Stimulated activated CD4-positive, alpha-beta T cell treated with anti-CD3 and anti-CD28 coated beads, Interleukin-4, amount 100 ng/mL, for 1 hour (primary cell): ENCODE measurements at places on chromosomes 12 and 14.

GRCh38 chr12:110995016-110995415 is 74.6 kb upstream of the MYL2 start:
- DNase-seq, result no peak

GRCh38 chr14:61451491-61451890 is 130.1 kb downstream of the PRKCH start:
- DNase-seq, result no peak

- no peak for DNase-seq
Measured at GRCh38 chr14:100667656-100668055, 59.0 kb upstream of the DLK1 start.

GRCh38 chr14:60396718-60397343 is 89.0 kb downstream of the C14orf39 start:
- DNase-seq, result no peak

GRCh38 chr12:94717108-94717507 is 66.8 kb upstream of the TMCC3 start:
- no peak for DNase-seq

- DNase-seq, result no peak
Measured at GRCh38 chr12:97681612-97682504, 219.3 kb downstream of the RMST start.

DNA sequence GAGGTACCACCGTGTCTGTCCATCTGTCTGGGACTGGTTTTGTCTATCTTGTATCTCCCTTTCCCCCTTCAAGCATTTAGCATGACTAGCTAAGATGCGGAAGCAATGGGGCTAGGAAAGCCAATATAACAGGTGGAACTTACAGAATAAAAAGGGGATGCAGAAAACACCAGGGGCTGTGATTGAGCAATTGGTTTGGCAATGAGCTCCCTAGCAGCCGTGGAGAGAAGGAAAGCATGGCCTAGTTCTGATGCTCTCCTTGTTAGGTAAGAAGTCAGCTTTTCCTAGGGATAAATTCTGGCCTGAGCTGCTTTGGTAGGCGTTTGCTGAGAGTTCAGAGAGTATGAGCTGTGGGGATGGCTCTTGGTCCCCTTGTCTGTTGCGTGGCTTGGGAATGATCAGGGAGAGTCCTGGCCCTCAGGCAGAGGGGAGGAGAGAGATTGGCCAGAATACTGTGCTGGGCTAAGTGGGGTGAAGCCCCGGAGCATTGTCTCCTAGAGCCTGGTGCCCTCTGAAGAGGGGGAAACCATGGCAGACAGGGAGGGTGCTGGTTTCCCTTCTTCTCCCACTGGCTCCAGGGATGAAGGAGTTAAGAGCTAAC is 7.1 kb downstream of the SETD1B start:
- no peak for DNase-seq

- no peak for DNase-seq
Measured at GRCh38 chr12:108479364-108480070, 35.6 kb upstream of the FICD start.

GRCh38 chr12:82593901-82594396 is 92.8 kb upstream of the TMTC2 start:
- no peak for DNase-seq

DNA sequence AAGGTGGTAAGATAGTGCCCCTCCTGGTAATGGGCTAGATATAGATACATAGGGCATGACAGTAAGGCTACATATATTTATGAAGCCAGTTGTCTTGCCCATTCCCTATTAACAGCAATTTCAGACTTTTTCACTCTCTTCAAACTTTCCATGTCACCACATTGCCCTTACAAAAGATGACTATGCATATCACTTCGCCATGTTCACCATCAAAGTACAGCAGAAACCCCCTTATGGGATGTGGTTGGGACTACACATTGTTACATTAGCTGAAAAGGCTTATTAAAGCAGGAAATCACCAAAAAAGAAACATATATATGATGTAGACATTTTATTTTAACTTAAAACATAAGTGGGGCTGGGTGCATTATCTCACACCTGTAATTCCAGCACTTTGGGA is 9.8 kb upstream of the SMCO2 start:
- no peak for DNase-seq

DNA sequence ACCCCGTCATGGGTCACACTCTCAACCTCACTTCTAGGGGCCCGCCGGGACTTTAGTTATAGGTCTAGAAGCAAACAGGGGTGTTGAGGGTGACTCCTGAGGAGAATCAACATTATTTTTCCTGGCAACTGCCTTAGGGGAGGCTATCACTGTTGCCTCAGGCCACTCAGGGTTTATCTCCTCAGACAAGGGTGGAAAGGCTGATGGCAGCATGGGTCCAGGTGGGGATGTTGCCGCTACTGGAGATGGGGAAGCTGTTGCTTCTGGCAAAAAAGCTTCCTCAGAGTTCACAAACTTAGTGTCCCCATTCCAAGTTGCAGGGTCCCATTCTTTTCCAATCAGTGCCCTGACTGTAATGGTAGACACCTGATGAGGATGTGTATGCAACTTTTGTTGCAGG is 467.4 kb upstream of the RGS6 start:
- no peak for DNase-seq

- no peak for DNase-seq
Measured at GRCh38 chr12:1398673-1399072, 195.7 kb downstream of the FBXL14 start.

DNA sequence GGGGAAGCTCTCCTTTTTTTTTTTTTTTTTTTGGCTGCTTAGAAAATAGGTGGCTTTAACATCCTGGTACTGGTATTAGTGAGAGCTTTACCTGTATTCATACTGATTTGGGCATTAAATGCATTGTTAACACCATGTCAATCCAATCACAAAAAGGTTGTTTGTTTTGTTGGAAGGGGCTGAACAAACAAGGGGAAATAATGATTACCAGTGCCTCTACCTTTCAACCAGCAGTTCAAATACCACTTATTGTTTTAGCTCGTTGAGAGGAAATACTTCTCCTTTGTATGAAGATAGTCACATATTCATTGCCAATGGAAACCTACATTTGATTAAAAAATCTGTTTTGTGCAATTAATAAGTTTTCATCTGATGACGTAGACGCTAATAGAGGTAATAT is 72.9 kb downstream of the MIPOL1 start:
- no peak for DNase-seq

GRCh38 chr14:101761881-101762529 is 496 bp downstream of the PPP2R5C start:
- DNase-seq, result peak; percentile 57

- DNase-seq, result no peak
Measured at GRCh38 chr12:89230376-89231315, 121.7 kb downstream of the DUSP6 start.

DNA sequence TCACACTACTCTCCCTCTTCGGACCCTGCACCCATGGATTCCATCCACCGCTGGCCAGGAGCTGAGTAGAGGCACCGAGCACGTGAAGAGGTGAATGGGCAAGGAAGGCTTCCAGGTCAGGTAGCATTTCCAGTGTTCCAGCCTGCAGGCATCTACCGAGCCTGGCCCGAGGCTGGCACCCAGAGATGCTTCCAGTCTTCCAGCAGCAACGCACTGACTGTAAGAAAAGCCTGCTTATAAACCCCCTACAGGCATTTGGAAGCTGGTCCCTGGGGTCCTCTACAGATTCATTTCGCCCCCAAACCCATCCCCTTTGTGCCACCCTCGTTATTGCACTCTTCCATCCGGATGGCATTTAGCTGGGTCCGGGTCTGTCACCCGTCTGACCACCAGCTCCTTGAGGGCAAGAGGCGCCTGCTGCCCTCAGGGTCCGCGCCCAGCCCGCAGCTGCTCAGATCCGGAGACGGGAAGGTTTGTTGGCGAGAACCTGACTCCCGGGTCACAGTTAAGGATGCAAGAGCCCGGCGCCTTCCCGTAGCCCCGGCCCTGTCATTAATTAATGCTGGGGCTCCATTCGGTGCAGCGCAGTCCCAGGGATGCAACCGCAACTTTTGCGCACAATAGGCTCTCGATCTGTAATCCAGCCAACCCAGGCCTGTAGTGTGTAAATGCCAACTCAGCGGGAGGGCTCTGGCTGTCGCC is 614 bp upstream of the MARK3 start:
- DNase-seq, result no peak

DNA sequence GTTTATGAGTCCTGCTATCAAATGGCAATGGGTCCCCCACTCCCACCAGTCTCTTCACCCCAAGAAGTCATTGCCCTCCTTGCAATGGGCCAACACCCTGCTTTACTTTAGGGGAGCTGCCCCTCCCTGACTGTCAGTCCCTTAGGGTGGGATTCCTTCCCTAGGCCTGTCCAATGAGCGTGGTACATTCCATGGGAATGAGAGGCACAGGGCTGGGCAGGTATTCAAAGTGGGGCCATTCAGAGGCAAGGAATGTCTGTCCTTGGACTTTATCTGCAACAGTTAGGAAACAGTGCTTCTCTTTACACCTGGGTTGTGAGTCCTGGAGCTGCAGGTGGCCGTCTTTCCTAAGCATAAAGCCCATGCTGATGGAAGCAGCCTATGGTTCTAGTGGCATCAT is 40.8 kb downstream of the TMEM132C start:
- no peak for DNase-seq

GRCh38 chr14:29353513-29353912 is 574.1 kb downstream of the PRKD1 start:
- DNase-seq, result no peak

DNA sequence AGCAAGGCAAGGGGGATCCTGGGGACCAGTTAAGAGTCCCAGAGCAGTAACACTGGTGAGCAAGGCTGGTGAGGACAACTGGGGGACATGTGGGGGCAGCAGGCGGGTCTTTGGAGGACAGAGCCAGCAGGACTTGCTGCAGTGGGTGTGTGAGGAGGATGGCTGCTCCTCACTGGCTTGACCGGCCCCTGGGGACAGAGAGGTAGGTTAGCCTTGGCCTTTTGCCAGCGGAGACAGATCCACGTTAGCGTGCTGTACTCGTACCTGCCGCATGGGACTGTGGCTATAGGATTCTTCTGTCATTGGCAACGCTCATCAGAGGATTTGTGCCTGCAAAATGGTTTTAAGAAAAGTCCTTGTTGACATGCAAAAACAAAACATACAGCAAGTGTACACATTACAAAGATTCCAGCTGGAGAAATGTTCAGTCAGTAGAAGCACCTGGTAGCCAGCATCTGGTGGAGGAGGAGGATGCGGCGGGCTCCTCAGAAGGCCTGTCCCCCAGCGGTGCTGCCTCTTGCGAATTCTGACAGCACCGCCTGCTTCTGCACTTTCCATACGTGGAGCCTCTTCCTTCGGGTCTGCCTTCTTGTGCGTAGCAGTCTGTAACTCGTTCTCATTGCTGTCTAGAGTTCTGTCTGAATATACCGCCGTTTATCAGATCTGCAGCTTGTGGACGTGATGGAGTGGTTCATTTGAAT is 91.3 kb downstream of the EP400 start:
- DNase-seq, result no peak

- no peak for DNase-seq
Measured at GRCh38 chr12:89135976-89136634, 216.2 kb downstream of the DUSP6 start.

DNA sequence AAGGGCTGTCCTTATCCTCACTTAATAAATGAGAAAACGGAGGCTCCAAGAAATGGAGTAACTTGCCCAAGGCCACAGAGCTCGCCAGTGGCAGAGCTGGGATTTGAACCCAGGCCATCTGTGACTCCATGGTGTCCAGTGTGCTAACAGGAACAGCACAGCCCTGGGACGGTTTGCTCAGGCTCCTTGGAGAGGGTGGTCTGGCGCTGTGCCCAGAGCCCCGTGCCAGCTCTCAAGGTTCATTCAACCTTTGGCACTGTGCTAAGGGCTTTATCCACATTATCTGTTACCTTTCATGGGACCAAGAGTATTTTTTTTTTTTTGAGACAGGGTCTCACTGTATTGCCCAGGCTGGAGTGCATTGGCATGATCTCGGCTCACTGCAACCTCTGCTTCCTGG is 8.1 kb downstream of the DAO start:
- DNase-seq, result no peak

- no peak for DNase-seq
Measured at GRCh38 chr14:67440513-67440912, 28.5 kb upstream of the PLEK2 start.

- no peak for DNase-seq
Measured at GRCh38 chr14:77752799-77753516, 8.0 kb downstream of the SNW1 start.

GRCh38 chr12:65069336-65069735 is 51.8 kb downstream of the WIF1 start:
- no peak for DNase-seq

DNA sequence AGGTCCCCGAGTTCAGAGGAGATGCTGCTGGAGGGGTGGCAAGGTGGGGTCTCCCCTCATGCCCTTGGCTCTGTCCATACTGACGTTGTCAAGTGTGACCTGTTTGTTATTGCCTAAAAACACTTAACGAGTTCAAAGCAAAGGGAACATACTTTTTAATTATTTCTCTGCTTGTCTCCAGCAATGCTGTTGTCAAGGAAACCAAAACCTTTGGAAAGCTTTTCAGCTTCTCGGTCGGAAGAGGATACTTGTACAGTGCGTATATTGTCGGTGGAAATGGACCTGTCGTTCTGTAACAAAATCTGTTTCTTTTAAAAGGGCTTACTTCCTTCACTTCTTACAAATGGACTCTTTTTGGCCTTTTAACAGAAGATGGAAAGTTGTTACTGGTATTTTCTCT is 73.9 kb downstream of the SLC25A47 start:
- DNase-seq, result no peak

DNA sequence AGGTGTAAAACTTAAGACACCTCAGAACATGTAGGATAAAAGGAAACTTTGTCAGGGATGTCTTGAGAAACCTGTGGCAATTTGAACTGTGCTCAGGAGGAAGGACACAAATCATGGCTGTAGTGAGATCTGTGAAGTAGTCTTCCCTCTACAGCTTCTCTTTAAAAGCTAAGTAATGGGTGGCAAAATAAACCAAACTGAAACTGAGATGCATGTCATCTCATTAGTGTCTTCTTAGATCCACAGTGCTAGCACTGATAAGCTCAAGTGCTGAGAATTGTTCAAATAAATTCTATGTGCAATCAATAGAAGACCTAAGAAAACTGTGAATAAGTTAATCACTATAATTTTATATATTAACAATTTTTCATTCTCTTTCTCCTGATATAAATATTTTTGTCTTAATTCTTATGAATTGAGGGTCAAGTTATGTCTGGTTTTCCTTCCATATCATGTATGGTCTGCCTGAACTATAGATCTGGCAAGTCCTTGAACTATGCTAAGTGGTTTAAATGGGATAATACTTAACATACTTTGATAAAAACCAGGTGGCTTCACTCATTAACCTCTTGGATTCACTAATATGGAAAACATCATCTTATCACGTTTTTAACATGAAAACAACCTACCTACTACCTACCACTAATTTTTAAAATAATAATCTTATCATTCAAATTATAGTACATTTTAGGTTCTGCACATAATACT is 27.2 kb downstream of the SYT1 start:
- DNase-seq, result no peak
